Upper lobe of right lung (tissue), 1 donor: ENCODE measurements at places on chromosomes 2 and 18.

DNA sequence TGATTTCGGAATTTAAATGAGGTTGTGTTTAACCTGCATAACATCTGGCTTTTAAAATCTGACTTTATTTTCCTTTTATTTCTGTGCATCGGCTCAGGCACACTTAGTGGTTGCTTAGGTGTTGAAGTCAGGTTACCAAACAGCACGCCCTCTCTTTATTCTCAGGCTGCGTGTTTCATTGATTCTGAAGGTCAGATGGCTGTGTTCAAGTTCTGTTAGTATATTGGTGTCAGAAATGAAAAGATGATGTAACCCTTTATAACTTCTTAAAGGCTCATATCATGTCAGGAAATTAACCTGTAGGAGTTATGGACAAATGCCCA, 246.5 kb downstream of the LDLRAD4 start:
- peaks cover 25% of the 10 kb centered on the region for H3K4me1 ChIP-seq
- no peaks in the 10 kb centered on the region for H3K27me3 ChIP-seq
- H3K27ac ChIP-seq: peak overlapping the region; percentile 58
- H3K4me3 ChIP-seq: peak overlapping the region; percentile 34
- no peak for DNase-seq

- no peaks in the 10 kb centered on the region for H3K27me3 ChIP-seq
- no peak overlapping the region for H3K27ac ChIP-seq
- H3K36me3 ChIP-seq: no peaks in the 10 kb centered on the region
- no peak overlapping the region for H3K4me3 ChIP-seq
Observed at GRCh38 chr2:12804091-12804856, 87.5 kb downstream of the TRIB2 start.

DNA sequence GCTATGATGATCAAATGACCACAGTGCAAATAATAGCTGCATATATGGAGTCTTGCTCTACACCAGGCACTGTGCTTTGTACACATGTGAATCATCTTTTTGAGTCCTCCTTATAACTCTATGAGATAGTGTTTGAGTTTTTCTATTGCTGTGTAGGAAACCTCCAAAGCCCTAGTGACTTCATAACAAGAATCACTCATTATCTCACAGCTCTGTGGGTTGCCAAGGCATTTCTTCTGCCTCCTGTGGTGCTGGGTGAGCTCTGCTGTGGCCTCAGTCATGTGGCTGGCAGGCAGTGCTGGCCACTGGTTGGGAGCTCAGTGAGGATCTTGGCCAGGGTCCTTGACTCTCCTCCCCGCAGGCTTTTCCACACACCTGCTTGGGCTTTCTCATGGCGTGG, 153.4 kb downstream of the CAPN13 start:
- no peaks in the 10 kb centered on the region for H3K36me3 ChIP-seq
- H3K27ac ChIP-seq: no peak overlapping the region
- no peak for DNase-seq
- H3K4me1 ChIP-seq: no peaks in the 10 kb centered on the region

DNA sequence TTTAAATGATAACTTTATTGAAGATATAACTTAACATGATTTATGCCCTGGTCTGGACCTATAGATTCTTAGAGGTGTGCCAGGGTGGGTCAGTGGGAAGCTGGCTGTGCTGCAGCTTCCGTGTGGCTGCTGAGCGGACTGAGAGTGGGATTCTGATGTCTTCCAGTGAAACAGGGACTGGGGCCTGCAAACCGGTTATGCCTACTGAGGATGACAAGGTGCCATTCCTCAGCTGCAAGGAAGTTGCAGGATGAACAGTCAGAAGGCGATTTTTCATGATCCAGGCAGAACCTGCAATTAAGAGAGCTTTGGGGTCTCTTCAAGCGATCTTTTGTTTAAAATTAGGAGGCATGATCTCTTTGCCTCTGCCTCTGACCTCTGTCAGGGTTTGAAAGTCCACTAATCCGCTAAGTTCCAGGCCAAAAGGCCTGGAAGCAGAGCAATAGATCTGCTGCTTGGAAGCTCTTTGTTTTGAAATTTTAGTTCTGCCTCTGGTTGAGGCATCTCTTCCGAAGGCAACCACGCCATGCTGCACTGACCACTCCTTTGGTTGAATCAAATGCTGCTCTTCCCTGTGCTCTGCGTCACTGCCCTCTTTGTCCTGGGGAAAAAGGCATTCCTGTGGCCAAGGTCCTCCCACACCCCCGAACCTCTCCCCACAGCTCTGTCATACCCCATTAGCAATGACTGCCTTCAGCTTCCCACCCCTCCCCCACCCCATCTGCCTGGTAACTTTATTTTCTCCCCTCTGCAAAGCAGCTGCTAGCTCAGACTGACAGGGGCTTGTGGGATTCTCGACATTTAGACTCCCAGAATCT, 2.0 kb downstream of the TMEM169 start:
- H3K36me3 ChIP-seq: no peaks in the 10 kb centered on the region
- no peak overlapping the region for H3K27ac ChIP-seq
- H3K4me1 ChIP-seq: peaks cover 16% of the 10 kb centered on the region
- DNase-seq: no peak
- no peak overlapping the region for H3K4me3 ChIP-seq
- no peaks in the 10 kb centered on the region for H3K27me3 ChIP-seq

- no peaks in the 10 kb centered on the region for H3K4me1 ChIP-seq
- H3K27me3 ChIP-seq: no peaks in the 10 kb centered on the region
- H3K36me3 ChIP-seq: no peaks in the 10 kb centered on the region
- H3K27ac ChIP-seq: no peak overlapping the region
Observed at GRCh38 chr2:170218456-170218855, 40.5 kb downstream of the MYO3B start.
